Activated naive CD4-positive, alpha-beta T cell treated with anti-CD3 and anti-CD28 coated beads for 36 hours (primary cell): ENCODE measurements at places on chromosomes 5 and 9.

GRCh38 chr9:8261737-8262136 lies 462.2 kb upstream of the DMAC1 start:
- no peak for DNase-seq

DNA sequence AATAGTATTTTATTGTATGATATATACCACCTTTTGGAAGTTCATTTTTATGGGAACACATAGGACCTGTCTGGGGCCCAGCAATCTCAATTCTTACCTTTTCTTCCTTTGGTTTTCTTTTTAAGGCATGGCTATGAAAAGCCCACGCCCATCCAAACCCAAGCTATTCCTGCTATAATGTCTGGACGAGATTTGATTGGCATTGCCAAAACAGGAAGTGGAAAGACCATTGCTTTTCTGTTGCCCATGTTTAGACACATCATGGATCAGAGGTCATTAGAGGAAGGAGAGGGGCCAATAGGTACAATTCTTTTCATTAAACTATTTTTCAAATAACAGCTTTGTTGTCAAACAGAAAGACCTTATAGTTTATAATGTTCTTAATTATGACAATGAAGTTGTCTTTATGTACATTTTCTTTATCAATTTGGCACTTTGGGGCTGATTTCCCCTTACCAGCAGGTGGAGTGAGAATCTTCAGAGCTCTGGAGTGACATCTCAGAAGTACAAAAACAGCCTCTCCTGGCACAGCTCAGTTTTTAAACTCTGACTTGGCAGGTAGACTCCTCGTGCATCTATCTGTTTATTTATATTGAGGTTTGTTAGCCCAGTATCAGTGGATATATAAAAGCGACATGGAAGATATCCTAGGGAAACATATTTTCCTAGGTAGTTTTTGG lies 25.8 kb downstream of the DDX46 start:
- DNase-seq, result no peak

DNA sequence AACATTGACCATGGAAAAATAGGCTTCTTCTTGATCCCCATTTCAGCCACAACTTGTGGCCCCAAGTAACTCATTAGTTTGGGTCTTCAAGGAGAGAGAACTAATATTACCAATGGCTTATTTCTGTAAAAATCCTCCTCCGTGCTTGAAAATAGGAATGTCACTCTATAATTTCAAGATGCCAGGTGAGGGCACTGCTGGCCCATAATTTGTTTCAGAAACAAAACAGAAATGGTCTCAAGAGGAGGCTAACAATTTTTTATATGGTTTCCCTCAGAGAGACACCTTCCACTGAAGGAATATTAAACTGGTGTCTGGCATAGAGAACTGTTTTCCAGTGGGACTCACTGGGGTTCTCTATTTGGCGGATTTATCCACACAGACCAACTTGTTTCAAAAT lies 437.0 kb upstream of the TRPC7 start:
- no peak for DNase-seq

DNA sequence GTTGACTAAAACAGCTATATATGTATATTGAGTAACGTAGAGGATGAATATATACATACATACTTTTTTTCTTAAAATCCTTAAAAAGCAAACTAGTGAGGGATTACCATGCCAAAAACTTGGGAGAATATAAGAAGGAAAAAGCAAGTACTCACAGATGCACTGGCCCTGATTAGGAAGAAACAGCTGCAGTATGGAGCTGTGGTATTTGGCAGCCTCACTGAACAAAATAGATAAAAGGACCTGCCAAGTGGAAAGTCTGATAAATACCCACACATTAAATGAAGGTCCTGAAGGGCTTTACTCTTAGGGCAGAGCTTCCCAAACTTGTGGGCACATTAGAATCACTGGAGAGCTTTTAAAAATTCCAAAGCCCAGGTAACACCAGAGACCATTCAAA lies 80.6 kb downstream of the FEM1C start:
- no peak for DNase-seq
